Amniotic epithelial cell (primary cell): ENCODE measurements at places on chromosomes 3 and 15.

DNA sequence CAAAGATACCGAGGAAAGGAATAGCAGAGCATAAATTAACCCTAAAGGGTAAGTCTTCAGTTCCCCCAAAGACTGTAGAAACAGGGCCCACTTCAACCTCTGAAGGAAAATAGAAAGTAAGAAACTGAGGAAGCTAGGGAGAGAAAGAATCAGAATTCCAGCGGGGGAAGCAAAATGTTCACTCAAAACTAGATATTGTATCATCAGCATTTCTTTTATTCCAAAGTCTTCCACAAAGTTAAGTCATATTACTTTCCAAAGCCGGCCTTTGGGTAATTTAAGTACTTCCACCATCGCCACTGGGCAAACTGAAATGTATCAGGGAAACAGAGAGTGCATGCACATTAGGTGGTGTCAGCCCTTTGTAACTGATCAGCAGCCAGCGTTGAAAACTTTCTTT is 88.3 kb downstream of the RSL24D1 start:
- DNase-seq = no peak

GRCh38 chr3:172176061-172176770 is 136.8 kb downstream of the FNDC3B start:
- no peak for DNase-seq

DNA sequence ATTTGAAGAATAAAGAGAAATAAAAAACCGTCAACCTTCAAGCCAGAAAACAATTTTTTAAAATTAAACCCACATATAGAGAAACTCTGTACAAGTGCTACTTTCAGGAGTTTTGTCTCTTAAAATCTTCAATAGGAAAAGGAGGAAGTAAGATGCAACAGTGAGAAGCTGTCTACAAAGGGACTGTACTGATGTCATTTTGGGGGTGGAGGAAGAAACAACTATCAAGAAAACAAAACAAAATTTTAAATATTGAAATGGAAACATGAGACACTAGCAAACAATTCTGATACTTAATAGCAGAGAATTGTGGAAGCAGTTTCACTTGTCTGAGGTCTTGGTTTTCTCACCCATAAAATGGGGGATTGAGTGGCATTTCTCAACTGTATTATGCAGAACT is 84.4 kb downstream of the SLMAP start:
- DNase-seq = no peak

DNA sequence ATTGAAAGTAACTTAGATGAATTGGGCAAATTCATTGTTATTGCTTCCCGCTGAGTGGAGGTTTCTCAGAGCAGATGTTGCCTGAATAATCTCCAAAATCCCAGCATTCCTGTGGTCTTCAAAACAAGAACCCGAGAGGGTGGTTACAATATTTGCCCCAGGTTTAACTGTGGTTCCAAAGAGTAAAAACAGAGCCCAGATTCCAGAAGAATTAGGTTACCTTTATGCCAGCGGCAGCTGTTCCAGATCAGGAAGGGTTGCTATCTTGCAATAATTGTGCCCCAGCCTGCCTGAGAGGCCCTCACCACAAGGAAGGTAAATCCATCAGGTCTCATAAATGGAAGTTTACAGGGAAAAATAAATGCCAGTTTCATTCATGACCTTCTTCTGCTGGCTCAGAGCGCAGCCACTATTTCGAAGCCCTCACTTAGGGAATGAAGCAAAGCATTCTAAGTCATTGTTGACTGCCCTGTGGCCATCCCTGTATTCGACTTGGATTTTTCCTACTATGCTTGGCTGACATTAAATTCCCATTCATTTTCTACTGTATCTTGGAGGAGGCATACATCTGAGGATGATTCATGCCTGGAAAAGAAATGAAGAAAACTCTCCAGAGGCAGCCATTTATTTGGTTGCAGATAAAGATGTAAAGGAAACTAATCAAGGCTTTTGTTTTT is 54.6 kb downstream of the SSUH2 start:
- DNase-seq = peak; percentile 73

GRCh38 chr15:64558460-64559179 is 98.2 kb downstream of the ZNF609 start:
- peak; percentile 74 for DNase-seq

DNA sequence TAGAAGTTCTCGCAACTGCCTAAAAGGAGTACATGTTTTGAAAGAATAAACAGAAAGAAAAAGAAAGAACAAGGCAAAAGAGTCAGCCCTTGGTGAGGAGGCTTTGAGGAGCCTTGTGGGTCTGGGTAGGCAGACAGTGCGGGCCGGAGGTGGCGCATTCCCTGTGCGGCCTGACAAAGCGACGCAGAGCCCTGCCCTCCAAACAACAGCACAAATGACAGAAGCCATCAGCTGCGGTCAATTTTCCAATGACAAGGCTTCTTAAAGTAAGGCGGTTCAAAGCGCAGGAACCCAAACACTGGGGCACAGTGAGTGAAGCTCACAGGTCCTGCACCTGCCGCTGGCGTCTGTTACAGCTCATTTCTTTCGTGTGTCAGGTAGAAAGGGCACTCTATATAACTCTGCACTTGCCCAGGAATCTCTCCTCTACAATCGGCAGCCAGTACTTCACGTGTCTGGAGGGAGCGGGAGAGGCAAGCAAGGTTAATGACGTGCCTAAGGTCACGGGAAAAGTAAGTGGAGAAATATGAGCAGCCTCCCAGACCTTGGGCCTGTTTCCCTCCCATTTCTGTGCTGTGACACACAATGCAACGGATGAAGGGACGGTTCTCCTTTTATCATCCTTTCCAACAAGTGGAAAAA is 178.1 kb downstream of the OPA1 start:
- no peak for DNase-seq

GRCh38 chr3:111588527-111588926 is 6.6 kb downstream of the ZBED2 start:
- no peak for DNase-seq

DNA sequence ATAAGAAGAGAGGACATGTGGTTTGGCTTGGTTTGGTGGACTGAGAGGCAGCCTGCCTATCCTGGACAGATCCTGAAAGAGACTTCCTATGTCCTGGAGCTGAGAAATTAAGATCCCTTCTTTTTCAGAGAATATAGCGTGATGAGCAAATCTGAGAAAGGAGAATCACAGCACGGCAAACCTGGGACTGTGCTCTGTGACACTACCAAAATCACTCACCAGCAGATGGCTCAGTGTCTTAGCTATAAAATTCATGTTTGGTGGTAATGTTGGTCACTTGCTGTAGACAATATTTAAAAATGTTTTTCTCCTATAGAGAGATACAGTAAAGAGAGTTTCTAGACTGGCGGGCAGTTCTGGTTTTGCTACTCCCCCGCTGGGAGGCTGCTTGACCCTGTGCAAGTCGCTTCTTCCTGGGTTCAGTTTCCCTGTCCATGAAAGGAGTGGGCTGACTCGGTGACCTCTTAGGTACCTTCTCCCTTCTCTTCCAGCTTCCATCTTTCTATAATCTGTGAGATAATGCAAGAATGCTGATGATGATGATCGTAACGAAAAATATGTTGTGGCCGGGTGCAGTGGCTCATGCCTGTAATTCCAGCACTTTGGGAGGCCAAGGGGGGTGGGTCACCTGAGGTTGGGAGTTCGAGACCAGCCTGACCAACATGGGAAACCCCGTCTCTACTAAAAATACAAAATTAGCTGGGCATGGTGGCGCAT is 7.6 kb upstream of the HES1 start:
- peak; percentile 68 for DNase-seq

DNA sequence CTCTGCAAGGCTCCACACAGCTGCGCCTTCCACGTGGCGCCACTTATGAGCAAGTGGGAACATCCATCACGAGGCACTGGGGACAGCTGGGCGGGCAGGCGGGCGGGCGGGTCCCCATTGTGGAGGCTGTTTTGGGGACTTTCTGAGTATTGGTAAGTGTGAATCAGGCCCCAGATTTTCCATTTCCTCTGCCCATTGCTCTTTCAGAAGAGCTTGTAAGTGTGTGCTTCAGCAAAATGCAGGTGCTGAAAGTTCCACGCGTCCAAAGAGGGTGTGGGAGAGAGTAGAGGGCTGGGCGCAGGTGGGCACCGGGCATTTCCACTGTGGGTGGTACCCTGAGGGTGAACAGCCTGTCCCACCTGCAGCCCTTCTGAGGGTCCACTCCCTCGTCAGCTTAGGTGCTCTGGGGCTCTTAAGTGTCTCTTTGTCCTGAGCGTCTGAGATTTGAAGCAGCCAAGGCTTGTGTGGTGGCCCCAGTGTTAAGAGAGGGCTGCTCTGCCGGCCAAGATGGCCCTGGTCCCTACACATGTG is 177.1 kb downstream of the RPLP1 start:
- no peak for DNase-seq

DNA sequence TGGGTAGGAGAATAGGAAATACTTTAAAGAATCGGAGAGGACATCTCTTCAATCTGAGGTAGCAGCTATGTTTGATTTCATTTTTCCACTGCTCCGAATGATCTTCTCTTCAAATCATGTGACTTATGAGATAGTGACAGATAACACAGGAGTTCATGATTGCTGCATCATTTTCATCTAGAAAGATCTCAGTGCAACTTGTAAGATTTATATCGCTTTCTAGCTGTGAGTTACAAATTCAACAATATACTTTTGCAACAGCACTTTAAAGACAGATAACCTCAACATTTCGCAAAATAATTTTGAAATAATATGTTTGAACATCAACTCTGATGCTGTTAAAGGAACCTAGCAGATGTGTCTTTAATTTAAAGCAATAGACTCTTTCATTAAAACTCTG is 99.9 kb upstream of the CCDC80 start:
- DNase-seq = peak; percentile 71

DNA sequence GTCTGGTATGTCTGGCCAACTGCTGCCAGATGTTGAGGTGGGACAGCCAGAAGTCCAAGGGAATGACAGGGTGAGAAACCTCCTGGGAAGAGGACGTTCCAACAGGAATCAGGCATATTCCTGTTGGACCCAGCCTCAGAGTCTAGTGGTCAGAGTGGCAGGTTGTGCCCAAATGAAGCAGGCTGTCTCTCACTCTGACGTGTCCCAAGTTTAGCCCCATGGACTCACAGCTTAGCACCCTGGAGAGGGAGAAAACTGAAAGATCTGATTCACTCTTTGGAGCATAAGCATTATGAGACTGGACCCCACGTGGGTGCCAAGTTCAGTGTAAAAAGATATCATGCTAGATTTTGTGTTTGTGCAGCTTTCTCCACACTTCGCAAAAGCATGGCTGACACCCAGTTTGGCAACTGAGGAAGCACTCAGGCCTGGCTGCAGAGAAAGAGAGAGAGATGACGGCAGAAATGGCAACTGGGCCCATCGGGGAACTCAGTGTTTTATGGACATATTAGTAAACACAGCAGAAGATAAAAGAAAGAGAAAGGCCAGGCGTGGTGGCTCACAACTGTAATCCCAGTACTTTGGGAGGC is 88.2 kb upstream of the LMCD1 start:
- DNase-seq = no peak

GRCh38 chr3:148914936-148915690 is 50.0 kb downstream of the CPA3 start:
- peak; percentile 22 for DNase-seq

DNA sequence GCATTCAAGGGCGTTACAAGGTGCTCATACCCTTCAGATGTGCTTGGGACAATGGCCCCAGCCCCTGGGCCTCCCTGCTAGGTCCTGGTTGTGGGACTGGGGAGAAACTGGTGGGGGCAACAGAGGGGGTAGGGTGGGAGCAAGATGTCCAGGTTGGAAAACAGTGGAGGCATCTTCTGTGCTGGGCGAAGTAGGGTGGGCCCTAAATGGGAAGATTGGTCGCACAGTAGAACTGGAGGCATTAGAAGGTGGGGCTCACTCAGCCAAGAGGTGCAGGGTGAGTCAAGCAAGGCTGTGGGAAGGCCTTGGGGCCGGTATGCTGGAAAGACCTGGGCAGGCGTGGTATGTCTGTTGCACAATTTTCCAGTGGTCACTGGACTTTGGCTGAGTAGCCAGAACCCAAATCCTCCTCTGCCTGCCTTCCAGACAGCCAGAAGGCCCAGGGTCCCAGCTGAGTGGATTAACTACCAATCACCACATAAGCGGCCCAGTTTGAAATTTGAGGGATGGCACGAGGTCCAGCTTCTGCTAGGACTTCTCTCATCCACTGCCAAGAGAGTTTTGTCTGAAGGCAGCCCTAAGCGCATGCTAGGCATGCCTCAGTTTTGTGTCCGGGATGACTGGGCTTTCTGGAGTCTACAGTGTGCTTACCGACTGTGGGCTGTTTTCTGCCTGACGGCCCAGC is 74.5 kb downstream of the LSM3 start:
- DNase-seq = peak; percentile 92

DNA sequence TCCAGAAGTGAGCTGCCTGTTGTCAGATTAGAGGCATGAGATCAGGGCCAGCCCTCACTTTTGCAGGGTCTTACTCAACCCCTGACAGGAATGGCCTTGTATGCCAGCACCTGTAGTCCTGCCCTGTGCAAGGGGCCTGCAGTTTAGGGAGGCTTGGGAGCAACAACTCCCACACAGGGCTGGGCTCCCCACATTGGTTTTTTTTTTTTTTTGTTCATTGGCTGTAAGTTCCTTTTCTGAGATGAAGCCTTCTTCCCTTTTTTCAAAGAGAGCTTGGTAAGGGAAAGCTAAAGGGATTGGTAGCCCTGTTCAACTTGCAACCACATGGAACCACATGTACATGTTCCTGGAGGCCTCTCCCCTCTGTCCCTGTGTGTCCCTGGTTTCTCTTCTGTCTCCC is 46.4 kb downstream of the TNFAIP8L3 start:
- no peak for DNase-seq

DNA sequence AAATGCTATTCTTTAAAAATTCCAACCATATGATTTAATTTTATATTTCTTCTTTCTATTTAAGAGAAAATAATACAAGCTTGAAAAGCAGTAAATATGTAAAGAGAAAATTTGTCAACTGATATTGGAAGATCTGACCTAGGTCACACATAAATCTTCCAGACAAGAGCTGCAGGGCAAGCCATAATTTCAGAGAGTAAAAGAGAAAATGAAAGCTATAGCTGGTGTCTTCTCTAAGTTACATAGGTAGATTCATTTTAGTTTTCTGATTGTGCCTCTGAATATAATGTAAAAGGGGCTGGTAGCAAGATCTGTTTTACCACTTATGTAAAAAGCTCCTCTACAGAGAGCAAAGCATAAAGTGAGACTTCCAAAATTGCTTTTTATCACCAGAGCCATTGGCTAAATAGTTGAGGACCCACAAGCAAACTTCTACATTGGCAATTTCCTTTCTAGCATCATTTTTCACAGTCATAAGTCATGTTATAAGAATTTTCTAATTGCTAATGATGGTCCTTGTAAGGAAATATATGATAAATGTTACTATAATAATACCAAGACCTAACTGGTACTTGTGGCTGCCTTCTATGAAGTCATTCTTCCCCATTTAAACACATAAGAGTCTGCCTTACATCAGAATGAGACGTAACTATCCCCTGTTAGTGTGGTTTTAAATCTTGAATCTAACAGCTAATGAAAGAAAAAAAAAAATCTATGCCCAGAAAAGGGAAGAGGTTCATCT is 80.8 kb upstream of the SKOR1 start:
- peak; percentile 37 for DNase-seq

GRCh38 chr15:52801748-52802085 is 11.6 kb upstream of the ONECUT1 start:
- no peak for DNase-seq

- DNase-seq = peak; percentile 75
Measured at GRCh38 chr3:55524565-55525244, 37.6 kb upstream of the WNT5A start.
